Mesothelial cell of epicardium (in vitro differentiated cells): ENCODE measurements at places on chromosomes 12 and 14.

DNA sequence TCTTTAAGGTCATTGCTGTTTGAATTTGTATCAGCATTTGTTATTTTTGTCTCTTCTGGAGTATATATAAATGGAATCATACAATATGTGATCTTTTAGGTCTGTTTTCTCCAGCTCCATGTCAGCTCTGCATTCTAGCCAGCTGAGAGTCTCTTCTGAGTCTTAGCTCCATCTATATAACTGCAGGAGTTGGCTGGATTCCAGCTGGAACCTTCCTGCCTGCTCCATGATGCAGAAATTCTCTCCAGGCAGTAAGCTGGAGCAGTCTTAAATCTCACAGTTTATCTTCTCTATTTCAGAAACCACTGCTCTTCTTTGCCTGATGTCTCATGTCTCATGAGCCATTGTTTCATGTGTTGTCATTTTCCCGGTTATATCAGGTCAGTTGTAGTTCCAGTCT, 827.6 kb downstream of the NRXN3 start:
- peak; percentile 43 for DNase-seq

DNA sequence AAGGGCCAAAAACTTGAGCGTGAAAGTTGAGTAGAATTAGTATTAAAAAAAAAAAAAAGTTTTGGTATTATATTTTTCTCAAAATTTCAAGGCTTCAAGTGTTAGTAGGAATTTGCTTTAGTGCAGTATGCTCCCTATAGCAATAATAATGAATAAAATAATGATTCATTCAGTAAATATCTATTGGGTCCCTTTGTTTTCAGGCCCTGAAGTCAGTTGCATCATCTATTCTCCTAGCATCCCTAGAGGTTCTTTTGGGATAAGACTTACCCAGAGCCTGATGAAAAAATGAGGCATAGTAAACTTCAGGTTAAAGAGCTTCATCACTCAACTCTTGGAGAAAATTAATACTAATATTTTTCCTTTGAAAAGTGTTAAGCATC, 1.1 kb downstream of the KMT5A start:
- no peak for DNase-seq

- no peak for DNase-seq
These were observed 850.2 kb upstream of the TMEM132C start for GRCh38 chr12:127416796-127417195.

DNA sequence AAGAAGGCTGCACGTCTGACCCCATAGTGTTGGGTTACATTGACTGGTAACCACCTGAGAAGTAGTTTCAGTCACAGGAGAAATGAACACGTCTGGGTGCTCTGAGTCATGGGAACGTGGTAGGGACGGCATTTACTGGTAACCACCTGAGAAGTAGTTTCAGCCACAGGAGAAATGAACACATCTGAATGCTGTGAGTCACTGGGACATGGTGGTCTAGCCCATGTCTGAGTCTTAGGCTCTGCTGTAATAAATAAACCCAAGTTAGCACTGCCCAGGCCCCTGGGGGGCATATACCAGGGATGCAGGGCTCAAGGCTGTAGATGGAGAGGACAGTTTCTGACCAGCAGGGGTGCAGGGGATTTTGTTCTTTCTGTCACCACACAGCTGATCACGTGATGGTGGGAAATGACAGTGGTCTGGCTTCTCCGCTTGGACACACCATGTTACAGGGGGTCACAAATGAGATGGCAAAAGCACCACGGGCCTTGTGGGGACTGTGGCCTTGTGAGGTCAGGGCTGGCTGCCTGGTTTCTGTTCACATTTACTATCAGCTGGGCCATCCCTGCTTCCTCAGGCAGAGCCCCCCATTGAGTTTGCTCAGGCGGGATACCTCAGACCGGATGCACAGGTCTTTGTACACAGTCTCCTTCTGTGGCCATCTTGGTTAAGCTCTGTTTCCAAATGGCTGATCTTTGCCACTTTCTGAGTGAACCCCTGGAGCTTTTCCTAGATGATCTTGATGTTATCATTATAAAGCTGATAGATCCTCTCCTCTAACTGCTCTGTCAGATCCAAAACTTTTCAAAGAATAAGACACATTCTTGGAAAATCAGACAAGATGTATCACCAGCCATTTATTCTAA, 9.8 kb upstream of the C12orf42 start:
- DNase-seq = no peak

GRCh38 chr14:74155287-74155686, 70.5 kb downstream of the LIN52 start:
- no peak for DNase-seq

DNA sequence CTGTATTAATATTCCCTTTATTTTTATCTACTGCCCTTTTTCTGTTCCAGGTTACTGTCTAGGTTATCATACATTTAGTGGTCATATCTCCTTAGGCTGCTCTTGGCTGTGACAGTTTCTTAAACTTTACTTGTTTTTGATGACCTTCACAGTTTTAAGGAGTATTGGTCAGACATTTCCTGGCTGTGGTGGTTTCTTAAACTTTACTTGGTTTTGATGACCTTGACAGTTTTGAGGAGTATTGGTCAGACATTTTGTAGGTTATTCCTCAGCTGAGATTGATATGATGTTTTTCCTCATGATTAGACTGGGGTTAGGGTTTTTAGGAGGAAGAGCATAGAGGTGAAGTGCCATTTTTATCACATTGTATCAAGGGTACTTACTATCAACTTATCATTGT, 36.4 kb downstream of the CCDC91 start:
- no peak for DNase-seq

DNA sequence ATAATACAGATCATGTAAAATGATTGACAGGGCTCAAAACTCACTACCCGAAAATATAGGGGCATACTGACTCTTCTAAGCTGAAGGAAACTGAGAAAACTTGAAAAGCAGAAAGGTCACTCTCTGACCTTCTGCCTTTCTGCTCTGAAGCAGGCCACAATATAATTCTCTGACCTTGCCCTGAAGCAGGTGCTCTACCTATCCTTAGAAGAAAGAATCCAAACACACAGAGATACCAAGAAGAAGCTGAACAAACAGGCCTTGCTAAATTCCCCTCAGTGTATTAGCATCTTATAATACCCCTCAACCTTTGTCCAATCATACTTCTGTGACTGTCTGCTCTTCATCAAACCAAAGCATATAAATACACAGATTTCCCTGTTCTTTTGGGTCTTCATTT, 60.9 kb upstream of the BBS10 start:
- DNase-seq = no peak

- DNase-seq = no peak
These were observed 20.0 kb downstream of the MAP3K9 start for GRCh38 chr14:70789361-70789760.

DNA sequence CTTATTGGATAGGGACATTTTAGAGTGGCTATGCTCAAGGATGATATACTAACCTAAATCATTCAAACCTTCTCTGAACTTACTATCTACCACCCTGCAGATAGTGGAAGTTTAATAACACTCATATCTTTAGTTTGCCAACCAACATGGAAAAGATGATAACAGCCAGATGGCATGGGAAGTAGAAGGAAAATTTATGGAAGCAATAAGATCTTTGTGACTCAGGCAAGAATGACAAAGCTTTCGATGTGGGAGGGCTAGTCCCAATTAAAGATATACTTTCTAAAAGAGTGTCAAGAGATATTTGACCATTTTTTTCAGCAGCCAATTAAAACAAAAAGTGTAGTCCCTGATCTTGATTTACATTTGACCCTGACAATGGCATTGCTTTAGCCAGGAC, 631.7 kb downstream of the RPS29 start:
- DNase-seq = no peak

DNA sequence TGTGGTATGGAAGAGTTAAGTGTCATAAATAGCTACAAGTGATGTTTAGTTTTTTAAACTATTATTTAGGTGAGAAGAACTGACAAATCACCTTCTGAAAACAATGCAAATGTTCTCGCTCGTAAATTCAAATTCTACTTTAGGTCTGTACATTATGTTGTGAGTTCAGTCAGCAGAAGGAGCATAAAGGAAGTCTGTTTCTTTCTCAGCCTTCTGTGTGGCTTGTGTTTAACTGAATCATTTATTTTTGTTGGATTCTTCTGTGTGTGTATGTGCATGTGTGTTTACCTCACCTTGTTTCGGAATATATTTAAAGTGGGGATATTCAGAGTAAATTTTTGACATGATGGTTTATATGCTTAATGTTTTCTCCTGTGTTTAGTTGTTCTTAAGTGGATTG, 285.9 kb downstream of the TMTC2 start:
- no peak for DNase-seq

GRCh38 chr14:28764257-28765160, 2.1 kb upstream of the FOXG1 start:
- no peak for DNase-seq

DNA sequence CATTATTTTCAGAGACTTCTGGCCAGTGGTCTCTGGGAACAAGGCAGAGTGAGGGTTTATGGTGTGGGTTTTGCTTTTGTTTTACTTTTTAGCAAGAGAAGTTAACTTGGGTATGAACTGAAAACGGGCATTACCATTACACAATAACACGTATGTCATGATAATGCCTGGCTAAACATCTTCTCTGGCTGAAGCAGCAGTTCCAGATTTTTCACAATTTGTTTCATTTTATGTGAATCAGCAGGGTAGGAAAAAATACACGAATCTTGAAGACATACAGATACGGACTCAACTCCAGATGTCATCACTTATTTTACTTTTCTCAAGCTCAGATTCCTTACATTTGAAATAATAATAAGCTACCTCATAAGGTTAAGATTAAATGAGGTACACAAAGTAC, 2.5 kb upstream of the PCNX4 start:
- DNase-seq = no peak

DNA sequence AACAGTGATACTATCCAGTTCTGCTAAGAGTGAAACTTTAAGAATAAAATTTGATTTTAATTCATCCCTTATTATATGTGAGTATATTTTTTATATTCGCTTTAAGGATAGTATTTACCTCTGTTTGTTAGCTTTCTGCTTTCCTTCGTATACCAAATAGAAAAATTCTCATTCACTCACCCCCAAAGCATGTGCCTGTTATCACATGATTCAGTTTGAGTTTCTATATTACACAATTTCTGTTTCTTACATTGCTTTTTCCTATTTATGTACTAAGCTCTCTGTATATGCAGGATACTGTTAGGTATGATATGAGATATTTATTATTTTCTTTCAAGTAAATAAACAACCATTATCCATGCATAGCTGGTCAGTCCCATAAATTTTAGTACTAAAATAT, 275.2 kb downstream of the FBXL14 start:
- DNase-seq = no peak

GRCh38 chr12:34051486-34051885, 29.2 kb downstream of the ALG10 start:
- no peak for DNase-seq

- no peak for DNase-seq
These were observed 73.8 kb upstream of the BDKRB2 start for GRCh38 chr14:96130854-96131253.

GRCh38 chr14:61041704-61042103, 60.7 kb downstream of the SLC38A6 start:
- DNase-seq = no peak

DNA sequence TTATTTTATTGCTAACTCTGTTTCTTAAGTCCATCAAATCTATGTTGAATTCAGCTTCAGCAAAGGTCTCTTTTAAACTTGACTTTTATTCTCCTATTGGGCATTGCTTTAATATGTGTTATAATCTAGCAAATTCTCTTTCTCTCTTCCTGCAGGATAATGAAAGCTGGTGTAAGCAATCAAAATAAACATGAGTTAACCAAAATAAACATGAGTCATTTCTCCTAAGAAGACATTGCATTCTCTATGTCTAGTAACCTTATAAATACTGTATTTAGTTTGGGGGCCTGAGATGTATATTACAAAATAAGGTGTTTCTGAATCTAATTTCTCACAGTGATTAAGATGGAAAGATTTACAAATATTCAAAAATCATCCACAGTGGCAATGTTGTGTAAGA, 739.1 kb upstream of the ATXN7L3B start:
- no peak for DNase-seq

DNA sequence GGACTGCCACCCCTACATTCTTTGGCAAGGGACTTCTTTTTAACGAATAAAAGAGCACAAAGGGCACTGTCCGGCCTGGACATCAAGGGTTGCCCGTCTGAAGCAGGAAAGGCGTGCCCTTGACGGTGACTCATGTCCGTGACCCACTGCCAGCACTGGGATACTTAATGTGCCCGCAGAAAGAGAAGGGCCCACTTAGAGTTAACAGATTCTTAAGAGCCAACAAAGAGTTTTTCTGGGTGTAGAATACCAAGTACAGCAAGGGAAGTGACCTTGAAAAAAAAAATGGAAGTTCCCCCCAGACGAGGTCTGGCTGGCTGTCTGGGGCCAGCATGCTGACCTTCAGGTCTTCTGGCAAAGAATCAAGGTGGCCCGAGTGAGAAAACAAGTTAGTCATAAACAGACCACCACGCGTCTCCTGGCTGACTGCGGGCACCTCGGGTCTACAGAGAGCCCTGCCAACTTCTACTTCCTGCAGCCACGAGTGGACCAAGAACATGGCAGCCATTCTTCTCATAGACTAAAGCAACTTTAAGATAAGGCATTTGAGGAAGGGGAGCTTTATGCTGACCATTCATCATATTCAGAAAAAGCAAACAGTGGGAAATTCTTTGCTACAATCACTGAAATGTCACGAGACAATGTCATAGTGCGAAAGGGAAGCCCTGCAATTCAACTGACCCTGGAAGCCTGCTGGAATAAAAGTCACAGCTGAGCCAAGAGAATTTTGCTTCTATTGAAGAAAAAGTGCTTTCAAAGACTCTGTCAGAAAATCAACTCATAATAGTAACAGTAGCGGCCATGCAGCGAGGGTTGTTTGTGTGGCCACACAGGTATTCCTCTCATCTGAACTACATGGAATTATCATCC, 10.5 kb upstream of the SELPLG start:
- DNase-seq = no peak

DNA sequence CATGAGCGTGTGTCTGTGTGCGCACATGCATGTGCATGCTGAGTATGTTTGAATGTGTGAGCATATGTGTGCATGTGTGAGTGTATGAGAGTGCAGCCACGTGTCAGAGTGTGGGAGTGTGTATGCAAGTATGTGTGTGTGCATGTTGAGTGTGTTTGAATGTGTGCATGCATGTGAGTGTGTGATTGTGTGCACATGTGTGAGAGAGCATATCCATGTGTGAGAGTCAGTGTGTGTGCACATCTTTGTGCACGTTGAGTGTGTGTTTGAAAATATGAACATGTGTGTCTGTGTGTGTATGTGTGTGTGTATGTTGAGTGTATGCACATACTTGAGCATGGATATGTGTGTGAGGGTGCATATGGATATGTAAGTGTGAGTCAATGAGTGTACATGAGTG, 730.8 kb downstream of the VRK1 start:
- no peak for DNase-seq

DNA sequence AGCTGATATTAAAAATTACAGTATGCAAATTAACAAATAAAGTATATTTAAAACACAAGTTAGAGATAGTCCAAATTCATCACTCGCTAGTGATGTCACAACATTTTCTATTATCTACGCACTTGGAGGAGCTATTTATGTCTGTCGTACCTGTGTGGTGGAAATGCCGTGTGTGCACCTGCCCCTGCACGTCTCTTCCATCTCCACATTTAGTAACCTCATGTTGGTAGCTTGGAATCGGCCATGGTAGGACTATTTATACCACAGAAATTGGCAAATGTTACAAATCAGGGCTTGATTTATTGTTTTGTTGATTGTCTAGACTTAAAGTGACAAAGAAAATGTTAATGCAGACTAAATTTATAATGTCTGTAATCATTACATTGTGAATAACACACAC, 62.6 kb upstream of the NTF3 start:
- no peak for DNase-seq

GRCh38 chr14:70816525-70816924, 7.2 kb upstream of the MAP3K9 start:
- no peak for DNase-seq

- DNase-seq = peak; percentile 56
These were observed 225.6 kb upstream of the CRY1 start for GRCh38 chr12:107318806-107319532.
